Activated CD4-positive, alpha-beta memory T cell treated with anti-CD3 and anti-CD28 coated beads, Interleukin-2, amount 10 ng/mL, durations not matched to agents 7 days and 5 days (primary cell): ENCODE measurements at places on chromosomes 12 and 14.
A peak's percentile ranks its signal among the peaks of the same experiment; 100 is the strongest.

DNA sequence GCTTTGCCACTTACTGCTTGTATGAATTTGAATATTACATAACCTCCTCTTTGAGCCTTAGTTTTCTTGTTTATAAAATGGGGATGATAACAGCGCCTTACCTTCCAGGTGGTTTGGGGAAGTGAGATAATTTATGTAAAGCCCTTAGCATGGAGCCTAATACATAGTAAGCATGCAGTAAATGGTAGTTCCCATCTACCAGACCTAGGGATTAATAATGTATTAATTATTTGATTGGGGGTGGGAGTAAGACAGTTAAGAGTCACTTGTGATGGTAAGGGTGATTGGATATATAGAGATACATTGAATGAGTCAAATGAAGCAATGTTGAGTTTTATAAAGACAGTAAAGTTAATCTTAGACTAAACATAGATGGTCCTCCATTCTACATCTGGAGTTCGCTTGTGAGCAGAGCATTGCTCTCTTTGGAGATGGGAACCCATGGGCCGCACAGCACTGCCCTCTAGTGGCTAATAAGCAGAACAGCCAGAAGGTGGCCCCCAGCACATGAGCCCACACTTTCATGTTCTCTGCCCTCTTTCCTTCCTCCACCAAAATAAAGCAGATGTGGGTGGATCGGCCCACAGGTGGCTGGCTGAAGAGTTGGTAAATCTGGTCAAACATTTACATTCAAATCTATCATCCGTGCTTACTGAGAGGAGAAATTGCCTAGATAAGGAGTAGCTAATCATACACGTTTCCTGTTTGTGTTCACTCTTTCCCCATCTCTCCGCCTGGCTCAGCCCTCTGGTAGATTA is 26.5 kb upstream of the TAMALIN start:
- DNase-seq = peak; percentile 75

DNA sequence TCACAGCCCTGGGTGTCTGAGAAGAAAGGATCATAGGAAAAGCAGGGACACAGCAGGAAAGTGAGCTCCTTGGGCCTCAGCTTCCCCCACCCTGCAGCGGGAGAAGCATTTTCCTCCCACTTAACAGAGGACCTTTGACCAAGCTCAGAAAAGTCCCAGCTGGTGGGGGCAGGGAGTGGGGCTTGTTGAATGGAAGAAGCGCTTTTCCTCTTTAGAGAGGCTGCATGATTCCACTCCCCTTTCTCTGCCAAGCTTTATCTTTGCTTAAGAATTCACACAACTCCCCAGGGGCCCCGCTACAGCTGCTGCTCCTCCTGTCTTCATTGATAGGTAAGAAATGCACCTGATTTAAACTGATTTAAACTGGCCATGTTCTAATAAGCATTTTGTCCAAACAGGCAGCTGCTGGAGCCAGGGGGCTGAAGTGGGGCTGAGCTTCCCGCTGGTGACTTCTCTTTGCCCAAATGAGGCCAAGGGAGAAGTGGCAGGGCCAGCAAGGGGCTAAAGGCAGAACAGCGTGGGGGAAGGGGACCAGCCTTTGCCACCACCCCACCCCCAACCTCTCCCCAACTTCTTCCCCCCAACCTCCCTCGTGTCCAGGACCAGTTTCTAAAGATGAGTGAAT is 1.7 kb upstream of the PAPLN start:
- no peak for DNase-seq

DNA sequence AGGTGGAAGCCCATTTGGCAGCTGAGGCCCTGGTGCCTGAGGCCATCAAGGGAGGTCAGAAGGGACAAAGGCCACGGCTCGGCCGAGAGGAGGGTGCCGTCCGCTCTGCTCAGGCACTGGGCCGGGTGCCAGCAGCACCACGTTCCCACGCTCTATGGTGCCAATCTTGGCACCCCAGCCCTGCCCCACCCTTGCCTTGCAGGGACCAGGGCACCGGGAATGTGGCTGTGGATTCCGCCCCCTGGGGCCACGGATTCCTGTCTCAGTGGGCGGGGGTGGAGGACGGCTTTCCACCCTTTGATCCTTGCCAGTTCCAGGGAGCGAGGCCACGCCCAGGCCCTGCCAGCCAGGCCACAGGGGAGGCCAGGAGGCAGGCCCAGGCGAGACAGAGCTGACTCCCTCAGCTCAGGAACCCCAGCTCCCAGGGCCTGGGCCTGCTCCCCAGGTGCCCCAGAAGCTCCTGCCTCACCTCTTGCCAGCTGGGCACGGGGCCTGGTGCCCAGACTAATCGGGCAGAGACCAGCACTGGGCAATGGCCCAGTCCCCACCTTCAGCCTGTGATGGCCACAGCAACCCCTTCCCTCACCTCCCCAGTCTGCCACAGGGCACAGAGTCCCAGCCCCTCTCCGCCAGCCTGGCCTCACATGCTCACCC is 26.4 kb upstream of the GPR132 start:
- no peak for DNase-seq

DNA sequence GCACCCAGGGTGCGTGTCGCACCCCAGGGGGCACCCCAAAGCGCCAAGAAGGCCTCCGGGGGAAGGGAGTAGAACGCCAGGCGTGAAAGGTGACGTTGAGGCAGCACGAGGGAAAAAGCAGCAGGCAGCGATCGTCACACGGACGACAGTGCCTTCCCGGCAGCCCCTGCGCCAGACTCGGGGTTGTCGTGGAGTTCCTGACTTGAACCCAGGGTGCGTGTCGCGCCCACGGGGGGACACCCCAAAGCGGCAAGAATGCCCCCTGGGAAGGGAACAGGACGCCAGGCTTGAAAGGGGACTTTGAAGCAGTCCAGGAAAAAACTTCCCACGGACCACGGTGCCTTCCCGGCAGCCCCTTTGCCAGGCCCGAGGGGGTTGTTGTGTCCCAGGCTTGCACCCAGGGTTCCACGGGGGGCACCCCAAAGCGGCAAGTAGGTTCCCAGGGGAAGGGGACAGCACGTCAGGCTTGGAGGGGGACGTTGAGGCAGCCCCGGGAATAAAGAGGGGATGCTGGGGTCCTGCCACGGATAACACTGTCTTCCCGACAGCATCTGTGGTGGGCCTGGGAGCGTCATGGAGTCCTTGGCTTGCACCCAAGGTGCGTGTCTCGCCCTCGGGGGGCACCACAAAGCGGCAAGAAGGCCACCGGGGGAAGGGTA is 159.2 kb upstream of the ALG10B start:
- DNase-seq = no peak

GRCh38 chr14:41072776-41073175 is 533.9 kb upstream of the LRFN5 start:
- DNase-seq = no peak

DNA sequence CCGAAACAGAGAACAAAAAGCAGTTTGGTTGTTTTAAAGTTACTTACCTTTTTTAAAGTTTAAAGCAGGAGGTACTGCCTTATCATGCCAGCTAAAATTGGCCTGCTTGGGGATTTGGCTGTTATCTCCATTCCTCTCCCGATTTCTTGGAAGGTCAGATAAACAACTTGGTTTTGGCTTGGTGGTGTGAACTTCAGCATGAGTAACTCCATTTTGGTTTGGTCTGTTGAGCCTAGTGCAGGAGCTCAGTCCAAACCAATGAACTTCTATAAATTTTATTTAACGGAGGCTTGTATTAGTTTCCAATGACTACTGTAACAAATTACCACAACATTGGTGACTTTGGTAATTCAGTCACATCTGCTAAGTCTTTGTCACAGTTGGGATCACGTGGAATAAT is 82.3 kb downstream of the PLEKHA5 start:
- DNase-seq = no peak

- DNase-seq = no peak
Observed at GRCh38 chr14:95482627-95483308, 33.7 kb downstream of the SYNE3 start.

- DNase-seq = no peak
Observed at GRCh38 chr14:44384093-44384492, 123.0 kb downstream of the FSCB start.

GRCh38 chr12:95316798-95317197 is 99.2 kb downstream of the VEZT start:
- no peak for DNase-seq

DNA sequence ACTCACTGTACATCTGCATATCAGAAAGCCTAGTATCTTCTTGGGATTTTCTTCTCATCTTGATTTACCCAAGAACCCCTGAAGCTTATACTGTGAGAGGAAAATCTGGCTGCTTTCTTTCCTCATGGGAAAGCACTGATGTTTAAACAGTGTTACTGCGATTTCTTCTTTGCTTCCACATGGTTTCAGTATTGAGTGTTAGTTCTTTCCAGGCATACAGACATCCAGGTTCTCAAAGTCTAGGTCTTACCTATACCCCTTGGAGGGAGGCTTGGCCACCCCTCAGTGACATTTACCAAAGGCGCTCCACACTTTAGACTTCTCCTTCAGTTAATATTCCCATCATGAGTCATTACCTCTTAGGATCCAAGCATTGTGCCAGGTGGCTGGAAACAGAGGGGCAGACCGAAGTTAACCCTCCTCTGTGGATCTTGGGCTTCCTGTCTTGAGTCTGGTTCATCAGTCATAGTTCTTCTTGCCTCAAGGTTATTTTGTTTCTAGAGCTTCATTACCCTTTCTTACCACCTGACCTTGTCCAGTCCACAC is 79.1 kb downstream of the TMEM117 start:
- no peak for DNase-seq

- DNase-seq = no peak
Observed at GRCh38 chr12:91702843-91703425, 442.7 kb downstream of the BTG1 start.

DNA sequence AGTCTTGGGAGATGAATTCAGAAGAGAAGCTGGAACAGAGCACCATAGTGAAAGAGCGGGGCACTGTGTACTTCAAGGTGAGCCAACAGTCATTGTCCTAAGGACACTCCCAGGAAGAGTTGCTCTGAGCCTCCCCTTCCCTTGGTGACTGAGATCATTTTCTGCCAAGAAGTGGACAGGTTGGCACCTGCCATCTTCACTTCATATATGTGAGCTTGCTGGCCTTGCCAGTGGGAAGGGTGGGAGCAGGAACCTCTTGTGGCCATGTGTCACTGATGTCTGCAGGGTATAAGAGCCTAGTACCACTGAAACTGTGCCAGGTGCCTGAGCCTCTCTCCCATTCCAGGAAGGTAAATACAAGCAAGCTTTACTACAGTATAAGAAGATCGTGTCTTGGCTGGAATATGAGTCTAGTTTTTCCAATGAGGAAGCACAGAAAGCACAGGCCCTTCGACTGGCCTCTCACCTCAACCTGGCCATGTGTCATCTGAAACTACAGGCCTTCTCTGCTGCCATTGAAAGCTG is 5.3 kb downstream of the FKBP4 start:
- DNase-seq = no peak

DNA sequence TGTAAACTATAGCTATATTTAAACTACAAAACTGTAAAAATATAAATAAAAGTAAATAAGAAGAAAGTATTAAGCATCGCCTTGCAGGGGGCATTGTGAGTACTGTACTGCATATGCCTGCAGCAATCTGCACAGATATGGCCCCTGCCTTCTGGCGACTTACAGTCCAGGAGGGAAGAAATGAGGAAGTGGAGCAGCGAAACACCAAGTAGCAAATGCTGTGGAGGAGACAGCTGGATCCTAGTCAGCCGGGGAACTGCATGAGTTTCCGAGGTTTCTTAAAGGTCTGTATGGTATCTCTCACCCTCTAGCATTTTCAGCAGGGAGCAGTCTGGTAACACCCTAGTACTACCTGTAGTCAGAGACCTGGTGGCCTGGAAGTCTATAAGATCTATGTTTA is 256.9 kb downstream of the CACNA1C start:
- DNase-seq = no peak

GRCh38 chr12:98544751-98545150 is 29.4 kb downstream of the TMPO start:
- DNase-seq = no peak

DNA sequence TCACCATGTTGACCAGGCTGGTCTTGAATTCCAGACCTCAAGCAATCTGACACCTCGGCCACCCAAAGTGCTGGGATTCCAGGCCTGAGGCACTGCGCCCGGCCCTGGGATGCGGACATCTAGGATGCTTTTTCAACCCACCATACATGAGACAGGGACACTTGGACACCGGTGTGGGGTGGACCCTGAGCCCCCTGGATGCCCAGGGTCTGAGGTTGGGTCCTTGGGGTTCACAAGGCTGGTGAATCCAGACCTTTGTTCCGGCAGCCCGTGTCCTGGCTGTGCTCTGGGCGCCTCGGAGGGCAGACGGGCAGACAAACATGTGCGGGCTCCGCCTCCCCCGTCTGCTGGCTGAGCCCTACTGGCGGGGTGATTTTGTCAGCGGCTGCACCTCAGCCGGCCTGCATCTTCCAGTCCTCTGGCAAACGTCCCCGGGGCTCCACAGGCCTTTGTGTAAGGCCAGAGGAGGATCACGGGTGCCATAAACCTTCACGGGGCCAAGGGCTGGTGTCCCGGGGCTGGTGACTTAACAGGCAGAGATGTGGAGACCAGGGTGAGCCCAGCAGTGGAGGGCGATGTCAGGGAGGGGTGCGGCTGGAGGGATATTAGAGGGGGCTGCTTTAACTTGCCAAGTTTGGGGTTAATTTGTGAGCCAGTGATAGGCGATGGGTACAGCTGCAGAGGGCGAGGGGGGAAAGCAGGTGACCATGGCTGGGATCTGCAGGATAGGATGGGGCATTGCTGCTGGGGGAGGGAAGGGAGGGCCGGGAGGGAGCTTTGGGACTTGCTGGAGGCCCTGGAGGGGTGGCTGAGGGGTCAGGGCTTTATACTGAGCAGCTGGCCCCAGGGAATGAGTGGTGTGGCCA is 5.8 kb downstream of the ASPG start:
- DNase-seq = no peak

GRCh38 chr14:92753250-92753649 is 4.8 kb upstream of the LGMN start:
- DNase-seq = no peak

- no peak for DNase-seq
Observed at GRCh38 chr12:114412825-114413749, 7.1 kb upstream of the TBX5 start.

GRCh38 chr12:91920276-91920675 is 225.4 kb downstream of the BTG1 start:
- no peak for DNase-seq

DNA sequence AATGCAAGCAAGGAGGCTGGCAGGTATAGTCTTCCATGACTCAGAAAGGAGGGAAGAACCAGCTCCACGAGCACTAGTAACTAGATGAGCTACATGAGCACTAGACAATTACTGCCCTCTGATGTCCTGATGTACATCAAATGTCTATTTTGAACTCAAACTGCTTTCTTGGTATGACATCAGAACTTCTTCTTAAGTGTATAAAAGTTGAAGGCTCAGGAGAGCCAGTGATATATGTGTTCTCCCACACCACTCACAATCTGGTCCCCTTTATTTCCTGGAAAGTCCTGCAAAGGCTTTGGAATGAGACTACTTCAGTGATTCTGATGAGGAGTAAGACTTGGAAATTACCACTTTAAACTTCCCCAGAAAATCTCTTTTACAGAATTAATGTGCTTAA is 18.5 kb upstream of the DHRS7 start:
- no peak for DNase-seq

DNA sequence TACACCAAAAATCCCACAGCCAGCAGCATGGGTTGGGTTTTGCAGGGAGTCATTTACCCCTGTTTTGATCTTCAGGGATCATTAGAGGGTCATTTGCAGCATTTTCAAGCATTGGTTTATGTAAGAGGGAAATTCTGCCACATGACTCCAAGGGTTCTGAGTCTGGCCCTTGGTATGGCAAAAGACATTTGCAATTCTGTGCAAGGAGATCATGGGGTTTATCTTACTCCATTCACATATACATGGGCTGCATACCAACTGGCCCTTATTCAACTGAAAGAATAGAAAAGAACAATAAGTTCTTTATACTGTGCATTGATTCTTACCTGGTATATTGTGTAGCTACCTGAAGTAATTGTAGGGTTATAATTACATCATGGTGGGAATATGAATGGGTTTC is 13.7 kb downstream of the SIX4 start:
- DNase-seq = no peak

- DNase-seq = no peak
Observed at GRCh38 chr12:108672054-108672453, 38.4 kb upstream of the SELPLG start.
